Stromal cell of bone marrow (primary cell): ENCODE measurements at places on chromosomes 3 and 15.

DNA sequence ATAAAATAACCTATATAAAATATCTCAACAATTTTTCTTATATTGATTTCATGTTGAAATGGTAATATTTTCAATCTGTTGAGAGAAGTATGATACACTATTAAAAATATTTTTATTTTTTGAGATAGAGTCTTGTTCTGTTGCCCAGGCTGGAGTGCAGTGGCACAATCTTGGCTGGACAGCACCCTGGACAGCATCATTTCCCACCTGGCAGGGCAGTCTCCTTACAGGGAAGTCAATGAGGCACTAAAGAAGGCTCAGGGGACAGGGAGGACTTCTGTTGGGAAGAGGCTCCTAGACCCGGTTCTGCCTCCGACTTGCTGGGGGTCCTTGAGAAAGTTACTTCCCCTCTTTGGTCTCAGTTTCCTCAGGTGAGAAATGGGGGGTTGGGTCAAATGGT lies 9.4 kb downstream of the GOLGA6L2 start:
- DNase-seq, result no peak

- DNase-seq, result no peak
Measured at GRCh38 chr3:176992978-176993377, 204.3 kb downstream of the TBL1XR1 start.

GRCh38 chr3:126179825-126180476 lies 435 bp downstream of the ALDH1L1 start:
- DNase-seq, result no peak

DNA sequence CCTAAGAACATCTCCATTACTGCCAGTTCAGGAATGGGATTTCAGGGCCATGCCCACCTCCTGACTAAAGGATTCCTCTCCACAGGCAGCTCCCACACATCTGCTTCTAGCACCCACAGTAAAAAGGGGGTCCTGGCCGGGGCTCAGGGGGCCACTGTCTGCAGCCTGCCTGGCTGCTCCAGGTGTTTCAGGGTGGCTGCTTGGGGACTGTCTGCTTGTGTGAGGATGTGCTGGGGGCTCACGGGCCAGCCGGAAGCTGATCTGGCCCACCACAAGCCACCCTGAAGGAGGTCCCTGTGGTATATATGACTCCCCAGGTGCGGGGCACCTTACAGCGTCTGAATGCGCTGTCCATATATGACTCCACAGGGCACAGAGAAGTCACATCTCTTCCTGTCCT lies 135.4 kb downstream of the NSMCE3 start:
- no peak for DNase-seq

DNA sequence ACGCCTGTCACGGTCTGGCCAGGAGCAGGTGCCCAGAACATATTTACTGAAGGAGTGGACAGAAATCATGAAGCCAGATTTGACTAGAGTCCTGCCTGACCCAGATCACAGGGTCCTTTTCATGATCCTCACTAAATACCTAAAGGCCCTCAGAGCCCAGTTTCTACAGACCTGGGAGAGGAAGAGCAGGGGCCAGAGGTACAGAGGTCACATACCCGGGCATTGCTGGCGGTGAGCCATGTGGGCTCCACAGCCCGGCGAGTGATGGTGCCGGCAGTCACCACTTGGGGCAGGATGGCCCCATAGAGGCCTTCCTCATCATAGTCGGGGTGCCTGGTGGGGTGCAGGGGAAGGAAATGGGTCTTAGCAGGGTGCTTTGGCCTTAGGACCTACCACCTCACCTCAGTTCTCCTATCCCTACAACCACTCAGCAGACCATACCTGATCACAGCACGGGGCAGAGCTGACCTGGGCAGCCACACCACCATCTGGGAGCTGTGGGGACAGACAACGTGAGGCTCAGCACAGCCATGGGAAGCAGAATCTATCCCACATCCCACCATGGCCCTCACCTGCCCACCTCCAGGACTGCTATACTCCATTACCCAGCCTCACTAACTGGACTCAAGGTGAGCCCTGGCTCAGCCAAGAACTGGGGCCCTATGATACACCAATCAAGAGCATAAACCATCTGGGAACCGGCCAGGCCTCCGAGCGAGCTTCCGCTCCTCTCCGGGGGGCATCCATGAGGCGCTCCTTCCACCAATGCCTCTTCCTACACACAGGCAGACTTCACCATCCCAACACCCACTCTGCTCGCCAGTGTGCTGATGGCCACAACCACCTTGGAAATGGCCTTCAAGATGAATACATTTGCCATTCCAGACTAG lies 12.9 kb downstream of the POLG start:
- no peak for DNase-seq

DNA sequence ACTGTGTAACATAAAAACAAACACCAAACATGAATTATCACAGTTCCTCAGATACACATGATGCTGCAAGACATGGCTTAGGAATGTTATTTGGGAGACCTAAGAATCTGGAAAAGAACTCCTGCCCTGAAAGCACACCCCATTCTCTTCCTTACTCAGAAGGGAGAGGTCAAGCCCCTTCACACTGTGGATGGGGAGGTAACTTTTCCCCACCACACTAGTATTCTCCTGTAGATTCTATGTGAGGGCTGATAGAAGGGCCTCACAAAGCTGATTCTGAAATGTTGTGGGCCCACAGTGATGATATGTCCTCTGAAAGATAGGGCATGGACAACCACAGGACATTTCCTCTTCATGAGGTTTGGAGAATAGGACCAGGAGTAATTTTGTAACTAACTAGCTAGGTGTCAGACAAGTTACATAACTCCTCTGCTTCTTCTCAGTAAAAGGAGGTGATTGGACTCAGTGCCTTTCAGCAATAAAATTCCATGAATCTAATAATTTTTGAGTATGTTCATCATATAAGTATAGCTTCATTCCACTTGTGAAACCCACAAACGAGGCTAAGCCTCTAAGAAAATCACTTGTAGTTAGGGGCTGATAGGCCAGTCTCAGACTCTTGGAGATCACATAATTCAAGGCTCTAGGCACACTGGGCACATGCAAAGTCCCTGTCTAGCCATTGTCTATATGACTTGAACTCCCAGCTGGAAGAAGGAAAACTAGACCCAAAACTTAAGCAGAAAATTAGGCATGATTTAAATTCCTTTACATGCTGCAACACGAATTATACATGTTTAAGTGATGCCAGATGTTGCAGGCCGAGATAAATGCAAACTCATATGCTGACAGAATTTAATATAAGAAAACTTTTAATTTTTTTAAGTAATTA lies 7.5 kb downstream of the PTX3 start:
- DNase-seq, result no peak

DNA sequence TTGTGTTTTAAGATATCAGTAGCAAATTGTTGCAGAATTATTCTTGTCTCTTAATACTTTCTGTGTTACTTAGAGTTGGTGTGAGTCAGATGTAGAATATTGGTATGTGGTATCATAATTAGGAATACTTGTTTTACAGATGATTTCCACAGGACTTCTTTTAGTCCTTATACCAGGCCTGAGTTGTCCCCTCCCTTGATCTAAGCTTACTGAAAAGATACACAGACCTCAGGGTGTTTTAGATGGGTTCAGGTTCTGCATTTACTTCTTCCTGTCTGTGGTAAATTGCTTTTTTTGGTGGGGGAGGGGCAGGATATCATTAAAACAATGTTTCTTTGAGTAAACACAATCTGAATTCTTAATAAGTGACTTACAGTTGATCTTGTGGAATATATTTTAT lies 14.2 kb downstream of the DZIP3 start:
- DNase-seq, result no peak

DNA sequence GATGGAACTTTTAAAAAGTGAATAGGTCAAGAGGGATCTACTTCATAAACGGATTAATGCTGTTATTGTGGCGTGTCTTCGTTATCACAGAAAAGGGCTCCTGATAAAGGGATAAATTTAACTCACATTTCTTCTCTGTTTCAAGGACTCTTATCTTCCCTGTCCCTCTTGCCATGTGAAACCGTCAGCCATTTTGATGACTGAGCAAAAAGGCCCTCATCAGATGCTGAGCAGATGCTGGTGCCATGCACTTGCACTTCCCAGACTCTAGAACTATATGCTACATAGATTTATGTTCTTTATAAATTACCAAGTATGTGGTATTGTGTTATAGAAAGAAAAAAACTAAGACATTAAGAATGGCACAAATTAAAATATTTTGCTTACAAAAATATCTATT lies 1011.8 kb upstream of the GBE1 start:
- no peak for DNase-seq

GRCh38 chr15:34216527-34217270 lies 6.8 kb upstream of the KATNBL1 start:
- DNase-seq, result no peak

- no peak for DNase-seq
Measured at GRCh38 chr3:168124291-168124690, 28.6 kb upstream of the GOLIM4 start.

DNA sequence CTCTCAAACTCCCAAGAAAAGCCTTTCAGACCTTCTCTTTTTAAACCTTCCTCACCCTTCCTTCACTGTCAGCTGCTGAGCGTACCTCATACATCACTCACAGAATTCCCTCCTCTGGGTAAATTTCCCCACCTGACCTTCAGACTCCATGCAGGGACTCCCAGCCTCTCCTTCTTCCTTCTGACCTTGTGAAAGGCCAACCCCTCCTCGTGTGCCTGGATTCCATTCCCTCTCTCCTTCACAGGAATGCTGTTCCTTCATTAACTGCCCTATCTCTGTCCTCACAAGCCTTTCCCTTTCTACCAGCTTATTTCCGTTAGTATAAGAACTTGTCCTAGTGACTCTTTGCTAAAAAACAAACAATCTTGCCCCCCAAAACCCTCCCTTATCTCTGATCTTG lies 69.7 kb upstream of the MME start:
- DNase-seq, result no peak

DNA sequence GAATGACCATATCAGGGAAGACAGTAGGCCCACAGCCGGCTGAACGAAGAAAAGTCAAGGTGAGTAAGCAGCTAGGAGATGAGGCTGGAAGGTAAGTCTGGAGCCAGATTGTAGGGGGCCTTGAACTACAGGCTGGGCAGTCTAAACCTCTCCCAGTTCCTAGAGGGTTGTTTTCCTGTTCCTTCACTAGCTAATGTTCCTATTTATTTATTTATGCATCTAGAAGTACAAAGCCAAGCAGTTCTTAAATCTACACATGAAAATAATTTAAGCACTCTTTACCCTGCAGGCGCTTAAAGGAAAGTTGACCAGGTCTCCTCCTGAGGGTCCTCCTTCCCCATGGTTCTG lies 3.7 kb downstream of the ACAA1 start:
- DNase-seq, result no peak

DNA sequence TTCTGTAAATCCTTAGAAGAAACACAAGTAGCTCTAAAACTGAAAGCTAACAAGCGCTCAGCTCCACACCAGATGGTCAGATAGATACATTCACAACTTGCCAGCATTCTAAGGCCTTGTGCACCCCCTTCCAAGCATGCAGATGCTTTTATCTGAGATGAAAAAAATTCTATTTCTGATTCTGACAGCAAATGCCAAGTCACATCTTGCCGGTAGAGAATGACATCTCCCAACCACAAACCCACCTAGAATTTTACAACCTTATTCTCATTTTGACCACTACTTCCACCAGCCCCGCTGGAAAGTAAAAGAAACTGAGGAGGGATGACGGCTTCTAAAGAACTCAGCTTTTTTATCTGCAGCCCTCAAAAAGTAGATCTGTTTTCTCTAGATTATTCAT lies 57.7 kb downstream of the SUMF1 start:
- DNase-seq, result no peak

DNA sequence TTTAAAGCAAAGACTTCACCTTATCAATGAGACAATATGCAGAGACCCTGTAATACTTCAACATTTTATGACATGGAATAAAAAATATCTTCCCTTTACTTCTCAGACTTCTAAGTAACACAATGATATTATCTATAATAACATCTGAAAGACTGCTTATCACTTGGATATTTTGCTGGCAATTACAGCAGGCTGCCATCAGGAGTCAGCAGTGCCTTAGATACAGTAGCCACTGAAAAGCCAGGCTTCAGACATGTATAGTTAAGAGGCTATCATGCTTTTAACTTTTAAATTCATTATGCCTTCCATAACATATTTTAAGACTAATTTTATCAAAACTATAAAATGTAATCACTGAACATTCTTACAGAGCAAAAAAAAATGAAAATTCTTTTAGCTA lies 227.5 kb downstream of the NEK10 start:
- no peak for DNase-seq

- DNase-seq, result no peak
Measured at GRCh38 chr3:122555275-122556071, 8.6 kb downstream of the PARP9 start.

GRCh38 chr15:59879506-59880265 lies 124.4 kb upstream of the FOXB1 start:
- peak; percentile 71 for DNase-seq

DNA sequence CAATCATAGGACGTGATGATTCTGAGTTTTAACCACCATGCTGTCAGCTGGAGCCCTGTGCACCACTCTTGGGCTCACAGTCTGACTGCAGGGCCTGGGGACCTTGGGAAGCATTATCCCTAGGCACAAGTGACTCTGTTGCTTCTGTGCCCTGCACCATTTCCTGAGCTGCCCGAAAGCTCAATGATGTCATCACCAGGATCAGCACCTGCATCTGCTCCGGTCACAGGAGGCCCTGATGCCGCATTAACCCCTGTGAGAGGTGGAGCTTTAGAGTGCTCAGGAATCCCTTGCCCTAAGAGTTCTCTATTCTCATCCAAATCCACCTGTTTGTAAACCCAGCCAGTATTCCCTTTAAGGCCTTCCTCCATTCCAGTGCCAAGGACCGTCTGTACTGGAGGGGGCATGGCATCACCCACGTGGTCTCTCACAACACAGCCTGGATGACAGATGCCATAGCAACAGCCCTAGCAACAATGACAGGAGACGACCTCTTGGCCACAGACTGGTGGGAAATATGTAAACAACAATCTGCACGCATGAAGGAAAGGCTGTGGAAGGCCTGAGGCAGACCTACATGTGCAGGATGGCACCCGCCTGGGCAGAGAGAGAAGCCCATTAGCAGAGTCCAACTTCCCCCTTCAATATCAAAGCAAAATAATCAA lies 37.9 kb downstream of the NTRK3 start:
- DNase-seq, result no peak

DNA sequence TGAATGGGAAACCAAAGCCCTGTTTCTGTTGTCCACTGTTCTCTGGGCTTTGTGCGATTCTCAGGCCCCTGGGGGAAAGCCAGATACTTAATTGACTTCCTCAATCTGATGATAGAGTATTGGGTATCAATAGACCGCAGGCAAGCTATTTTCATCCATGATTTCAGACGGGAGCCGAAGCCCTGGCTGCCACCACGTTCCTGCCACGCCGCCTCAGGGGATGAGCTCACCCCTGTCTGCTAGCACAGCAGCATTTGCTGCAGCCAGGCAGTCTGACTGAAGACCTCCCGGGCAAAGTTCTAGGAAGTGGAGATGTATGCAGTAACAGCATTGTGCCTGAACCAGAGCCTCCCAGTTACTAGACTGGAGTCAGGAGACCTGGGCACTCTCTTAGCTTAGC lies 69.8 kb downstream of the ISG20 start:
- no peak for DNase-seq
